ENCODE measurements at places on chromosomes 1 and 21.
A peak's percentile ranks its signal among the peaks of the same experiment; 100 is the strongest.

DNA sequence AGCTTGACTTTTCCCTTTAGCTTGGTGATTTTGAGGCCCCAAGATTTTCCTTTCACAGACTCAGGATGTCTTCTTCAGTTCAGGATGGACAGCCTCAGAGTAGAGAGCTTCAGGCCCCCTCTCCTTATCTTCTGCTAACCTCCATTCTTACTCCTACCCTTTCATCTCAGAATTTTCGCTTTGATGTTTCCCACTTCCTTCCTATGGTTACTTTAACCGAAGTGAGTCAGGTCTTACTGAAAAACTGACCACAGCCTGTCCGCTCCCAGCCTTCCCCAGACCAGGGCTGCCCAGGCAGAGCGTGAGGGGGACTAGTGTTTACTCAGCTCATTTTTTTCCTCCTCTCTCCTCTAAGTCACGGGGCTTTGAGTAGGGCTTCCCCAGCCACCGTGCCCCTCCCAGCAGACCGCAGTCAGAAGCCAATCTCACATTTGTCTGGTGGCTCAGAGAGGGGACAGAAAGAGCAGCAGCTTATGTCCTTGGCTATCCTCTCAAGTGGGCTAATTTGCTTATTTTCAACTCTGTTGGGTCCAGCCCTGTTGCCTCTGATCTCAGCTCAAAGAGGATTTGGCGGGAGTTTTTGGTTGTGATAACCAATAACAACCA lies 4.2 kb upstream of the IL19 start:
- DNase-seq = peak; percentile 26

GRCh38 chr1:183370399-183371058 lies 47.7 kb downstream of the NMNAT2 start:
- no peak for DNase-seq

DNA sequence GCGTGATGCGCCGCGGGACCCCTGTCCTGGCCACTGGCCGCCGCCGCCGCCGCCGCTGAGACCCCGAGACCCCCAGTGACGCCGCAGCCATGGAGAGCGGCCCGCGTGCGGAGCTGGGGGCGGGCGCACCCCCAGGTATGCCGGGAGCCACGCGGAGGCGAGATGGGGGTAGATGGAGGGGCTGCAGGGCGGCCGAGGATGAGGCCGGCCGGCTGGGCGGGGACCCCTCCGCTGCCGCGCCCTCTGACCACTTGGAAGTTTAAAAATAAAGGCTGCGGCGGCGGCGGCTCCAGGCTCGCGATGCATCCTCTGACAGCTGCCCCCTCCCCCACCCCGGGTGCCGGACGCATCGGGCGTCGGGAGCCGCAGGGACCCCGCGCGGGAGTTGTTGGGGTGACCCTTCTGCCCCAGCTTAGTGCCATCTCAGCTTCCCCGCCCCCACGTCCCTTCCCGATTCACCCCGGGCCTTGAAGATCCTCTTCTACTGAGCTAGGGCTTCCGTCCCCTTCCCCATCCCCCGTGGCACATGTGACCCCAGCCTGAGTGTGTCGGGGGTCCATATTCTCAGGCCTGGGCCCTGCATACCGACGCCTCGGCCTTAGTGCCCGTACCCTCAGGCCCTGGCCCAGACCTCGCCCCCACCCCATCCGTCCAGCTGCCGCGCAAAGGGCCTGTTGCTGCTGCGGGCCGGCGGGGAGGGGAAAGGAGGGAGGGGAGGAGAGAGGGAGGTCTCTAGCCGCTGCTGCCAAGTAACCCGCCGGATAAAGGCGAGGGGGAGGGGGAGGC lies 562 bp downstream of the MAP7D1 start:
- DNase-seq = peak; percentile 51

GRCh38 chr1:82454431-82454830 lies 653.7 kb downstream of the ADGRL2 start:
- DNase-seq = no peak

- DNase-seq = no peak
These were observed 20.1 kb downstream of the GALNT2 start for GRCh38 chr1:230087028-230087716.

GRCh38 chr1:172602706-172603105 lies 56.2 kb upstream of the FASLG start:
- no peak for DNase-seq

DNA sequence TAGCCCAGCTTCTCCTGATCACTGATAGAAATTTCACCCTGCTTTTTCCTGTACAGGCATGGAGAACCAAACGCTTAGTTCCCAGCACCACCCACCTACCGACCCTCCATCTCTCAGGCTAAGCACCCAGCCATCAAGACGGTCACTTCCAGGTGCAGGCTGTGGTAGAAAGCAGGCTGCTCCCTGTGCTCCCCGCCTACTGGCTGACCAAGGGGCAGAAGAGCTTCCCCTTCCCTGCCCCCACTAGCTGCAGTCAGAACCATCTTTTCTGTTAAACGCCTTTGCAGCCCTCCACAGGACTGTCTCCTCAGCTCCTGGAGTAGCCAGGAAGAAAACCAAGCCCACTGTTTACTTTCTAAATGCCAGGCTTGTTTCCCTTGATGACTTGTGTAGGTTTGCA lies 23.0 kb downstream of the SPATA46 start:
- no peak for DNase-seq

DNA sequence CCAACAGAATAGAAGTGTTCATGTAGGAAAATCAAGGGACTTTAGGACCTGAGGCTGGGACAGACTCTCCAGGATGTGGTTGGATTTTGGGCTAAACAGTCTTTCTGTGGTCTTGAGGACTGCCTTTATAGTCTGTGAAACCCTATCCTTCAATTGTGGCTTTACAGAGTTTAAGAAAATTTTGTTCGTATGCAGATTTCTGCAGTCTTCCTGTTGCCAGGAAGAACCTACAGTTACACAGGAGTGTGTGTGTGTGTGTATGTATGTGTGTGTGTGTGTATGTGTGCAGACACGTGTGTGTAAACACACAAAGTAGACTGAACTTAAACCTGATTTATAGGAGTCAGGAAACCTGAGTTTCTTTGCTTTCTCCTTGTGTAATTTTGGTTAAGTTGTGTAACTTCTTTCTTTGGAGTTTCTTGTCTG lies 22.8 kb downstream of the NEK7 start:
- peak; percentile 80 for DNase-seq

- peak; percentile 47 for DNase-seq
These were observed 66.9 kb downstream of the GNG12 start for GRCh38 chr1:67766141-67766978.

- DNase-seq = no peak
These were observed 12.0 kb upstream of the SKI start for GRCh38 chr1:2215909-2216766.

GRCh38 chr1:5485968-5486696 lies 506.1 kb downstream of the NPHP4 start:
- no peak for DNase-seq
